ENCODE measurements at places on chromosomes 16 and 17. TPM values are rescaled to one million over a fixed set of nuclear protein-coding genes. Genes with fewer than 3 reads are reported as not detected.
A peak's percentile ranks its signal among the peaks of the same experiment; 100 is the strongest.

CTRB1 gene
- not detected for total RNA-seq

DNA sequence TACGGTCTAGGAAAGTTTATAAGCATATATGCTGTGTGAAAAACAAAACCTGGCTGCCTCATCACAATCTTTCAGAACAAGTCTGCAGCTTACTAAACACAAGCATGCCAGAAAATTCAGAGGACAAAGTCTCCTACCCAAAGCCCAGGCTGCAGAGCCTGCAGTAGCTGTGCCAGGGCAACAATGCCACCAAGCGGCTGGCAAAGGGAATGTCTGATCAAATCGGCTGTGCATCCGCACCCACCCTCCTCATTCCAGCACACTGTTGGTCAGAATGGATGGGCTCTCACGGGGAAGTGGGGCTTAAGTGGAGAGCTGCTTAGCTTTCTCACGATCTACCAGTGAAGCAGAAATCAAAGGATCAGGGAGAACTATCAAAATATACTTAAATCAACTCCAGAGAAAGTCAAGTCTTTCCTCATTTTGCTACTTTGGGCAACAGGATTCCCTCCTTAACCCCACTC, 73.5 kb downstream of the CYTH1 start:
- peak; percentile 72 for DNase-seq

RHBDF1 gene
- 93.7 TPM for total RNA-seq

CLEC19A gene
- not detected for total RNA-seq

ALOX15 gene
- total RNA-seq: not detected

GRCh38 chr16:79728048-79728922, 127.7 kb upstream of the MAF start:
- DNase-seq: no peak

- no peak for DNase-seq
Measured at GRCh38 chr16:88725609-88726407, 19.5 kb downstream of the CTU2 start.

DNA sequence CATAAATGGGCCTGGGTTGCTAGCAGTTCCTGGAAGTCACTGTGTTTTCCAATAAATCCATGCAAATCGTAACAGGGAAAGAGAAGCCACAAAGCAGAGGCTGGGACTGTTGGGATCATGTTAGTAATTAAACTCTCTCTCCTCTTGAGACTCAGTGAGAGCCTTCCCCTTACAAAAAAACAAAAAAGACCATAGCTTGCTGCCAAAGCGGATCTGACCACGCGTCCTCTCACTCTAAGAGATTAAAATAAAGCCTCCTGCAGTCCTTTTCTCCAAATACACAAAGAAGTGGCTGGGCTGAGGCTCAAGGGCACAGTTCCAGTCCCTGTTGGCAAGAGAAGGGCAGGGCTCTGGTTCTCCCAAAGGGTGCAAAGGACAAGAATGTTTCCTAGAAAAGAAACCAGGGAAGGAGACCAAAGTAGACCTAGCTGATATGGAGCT, 38.5 kb downstream of the PIGL start:
- DNase-seq: no peak

DNA sequence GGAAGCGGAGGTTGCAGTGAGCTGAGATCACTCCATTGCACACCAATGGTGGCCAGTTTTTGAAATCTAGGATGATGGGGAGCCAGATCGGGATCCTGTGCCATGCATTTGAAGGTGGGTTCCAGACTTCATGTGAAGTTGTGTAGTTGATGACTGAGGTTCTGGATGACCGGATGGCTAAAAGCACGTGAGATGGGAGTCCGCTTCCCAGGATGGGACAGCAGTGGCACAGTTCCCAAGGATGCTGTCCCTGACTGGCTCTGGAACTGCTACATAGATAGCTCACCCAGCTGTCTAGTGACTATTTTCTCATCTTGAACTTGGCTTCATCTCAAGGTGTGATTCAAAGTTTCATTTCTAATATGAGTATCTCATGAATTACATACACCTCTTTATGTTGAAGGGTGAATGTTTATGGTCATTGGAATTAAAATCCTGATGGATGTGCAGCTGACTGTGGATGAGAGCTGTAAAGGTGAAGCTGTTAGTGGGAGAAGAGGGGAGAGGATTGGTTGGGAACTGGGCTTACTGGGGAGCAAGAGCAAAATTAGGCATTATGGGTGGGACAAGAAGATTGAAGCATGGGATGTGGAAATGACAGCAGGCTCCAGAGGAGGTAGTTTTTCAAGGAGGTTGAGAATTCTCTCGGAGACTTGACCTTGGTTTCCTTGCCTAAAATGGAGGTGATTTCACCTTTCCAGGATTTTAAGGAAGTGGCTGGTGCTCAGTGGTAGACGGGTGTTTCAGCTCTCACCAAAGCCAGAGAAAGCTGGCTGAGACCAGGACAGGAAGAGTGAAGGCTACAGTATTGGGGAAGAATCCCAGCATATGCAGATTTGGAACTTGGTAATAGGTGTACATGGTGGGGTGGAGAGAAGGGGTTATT, 8.2 kb downstream of the TUFM start:
- no peak for DNase-seq

- peak; percentile 72 for DNase-seq
Measured at GRCh38 chr17:35630530-35631148, 43.5 kb downstream of the AP2B1 start.

DNA sequence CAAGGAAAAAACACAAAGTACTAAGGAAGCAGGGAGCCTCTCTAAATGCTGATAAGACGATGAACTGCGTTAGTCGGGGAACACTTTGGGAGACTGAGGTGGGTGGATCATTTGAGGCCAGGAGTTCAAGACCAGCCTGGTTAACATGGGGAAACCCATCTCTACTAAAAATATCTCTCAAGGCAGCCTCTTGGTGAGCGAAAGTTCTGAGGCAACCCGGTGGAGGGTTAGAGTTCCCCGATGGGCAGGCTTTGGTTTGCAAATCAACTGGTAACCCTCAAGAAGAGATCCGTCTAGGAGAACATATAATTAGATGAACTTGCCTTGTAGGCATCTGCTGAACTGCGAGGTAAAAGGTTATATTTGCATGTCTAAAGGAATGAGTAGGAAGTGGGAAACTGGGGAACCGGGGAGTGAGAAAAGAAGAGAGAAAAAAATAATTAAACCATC, 44.6 kb downstream of the WSB1 start:
- DNase-seq: no peak

- DNase-seq: peak; percentile 97
Measured at GRCh38 chr16:84228256-84228838, 11.5 kb downstream of the KCNG4 start.

GRCh38 chr17:4772235-4772613, 538 bp downstream of the TM4SF5 start:
- no peak for DNase-seq

SGCA gene
- total RNA-seq: 207 TPM

GRCh38 chr17:83171661-83172060, 92.3 kb downstream of the METRNL start:
- no peak for DNase-seq

- DNase-seq: no peak
Measured at GRCh38 chr17:48239603-48239995, 132.0 kb downstream of the SNX11 start.

- no peak for DNase-seq
Measured at GRCh38 chr17:5683241-5683640, 98.9 kb upstream of the NLRP1 start.

DNA sequence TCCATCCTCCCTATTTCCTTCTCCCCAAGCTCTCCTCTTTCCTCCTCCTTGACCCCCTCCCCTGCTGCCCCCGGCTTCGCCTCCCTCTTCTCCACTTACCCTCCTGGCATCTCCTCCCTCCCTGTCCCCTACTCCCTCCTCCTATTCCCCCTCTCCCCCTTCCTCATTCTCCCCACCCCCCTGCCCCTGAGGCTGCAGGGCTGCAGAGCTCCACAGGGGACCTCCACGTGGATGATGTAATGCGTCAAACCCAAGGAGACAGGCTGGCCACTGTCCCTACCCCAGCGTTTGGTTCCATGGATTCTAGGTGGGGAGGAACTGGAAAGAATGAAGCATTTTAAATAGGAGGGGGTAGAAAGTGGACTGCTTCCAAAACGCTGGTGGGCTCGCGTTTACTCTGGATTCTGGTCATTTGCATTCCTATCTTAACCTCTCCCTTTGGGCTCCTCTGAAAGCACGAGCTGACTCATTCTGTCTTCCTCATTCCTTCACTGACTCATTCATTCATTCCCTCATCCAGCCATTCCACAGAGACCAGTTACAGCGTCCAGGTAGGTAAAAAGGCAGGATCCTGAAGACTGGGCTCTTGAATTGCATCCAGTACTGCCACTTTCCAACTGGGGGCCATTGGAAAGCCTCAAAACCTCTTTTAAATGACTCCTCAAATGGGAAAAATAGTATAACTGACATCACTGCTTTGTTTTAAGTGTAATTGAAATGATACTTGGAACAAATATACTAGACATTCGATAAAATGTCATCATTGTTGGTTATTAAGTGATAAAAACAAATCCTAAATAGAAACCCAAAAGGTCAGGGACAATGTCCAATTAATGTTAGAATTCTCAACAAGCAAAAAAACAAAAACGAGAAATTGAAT, 943 bp upstream of the COTL1 start:
- peak; percentile 87 for DNase-seq

DNA sequence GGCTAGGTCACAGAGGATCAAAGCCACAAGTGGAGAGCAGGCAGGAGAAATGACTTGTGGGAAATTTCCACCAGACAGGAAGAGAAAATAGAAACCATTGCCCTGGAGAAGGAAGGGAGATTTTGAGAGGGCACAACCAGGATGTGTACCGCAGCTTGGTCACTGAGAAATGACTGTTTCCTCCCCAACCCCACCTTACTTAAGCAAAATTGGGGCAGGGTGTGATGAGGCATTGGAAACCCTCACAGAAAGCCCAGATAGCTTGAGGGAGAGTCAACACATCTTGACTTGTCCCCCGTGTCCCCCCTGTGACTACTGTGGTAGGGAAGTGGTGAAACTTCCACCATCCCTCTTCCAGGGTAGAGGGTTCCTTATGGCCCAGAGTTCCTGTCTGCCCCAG, 113.5 kb upstream of the FAM20A start:
- no peak for DNase-seq

TLCD3B gene
- not detected for total RNA-seq

- peak; percentile 67 for DNase-seq
Measured at GRCh38 chr16:3065069-3065741, at the start of gene IL32. IL32 (plus strand) TSS chr16:3065640; CDS start chr16:3065812, 172 bp downstream.

DNA sequence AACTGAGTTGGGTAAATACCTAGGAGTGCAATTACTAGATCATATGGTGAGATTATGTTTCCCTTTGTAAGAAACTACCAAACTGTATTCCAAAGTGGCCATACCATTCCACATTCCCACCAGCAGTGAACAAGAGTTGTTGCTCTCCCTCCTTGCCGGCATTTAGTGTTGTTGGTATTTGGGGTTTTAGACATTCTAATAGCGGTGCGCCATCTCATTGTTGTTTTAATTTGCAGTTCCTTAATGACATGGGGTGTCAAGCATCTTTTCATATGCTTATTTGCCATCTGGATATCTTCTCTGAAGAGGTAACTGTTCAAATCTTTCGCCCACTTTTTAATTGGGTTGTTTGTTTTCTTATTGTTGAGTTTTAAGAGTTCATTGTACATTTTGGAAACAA, 164.2 kb upstream of the LHX1 start:
- no peak for DNase-seq
